T-helper 1 cell (primary cell): ENCODE measurements at places on chromosomes 7 and 10.

- no peak for DNase-seq
Observed at GRCh38 chr7:101531726-101532357, 97.3 kb downstream of the MYL10 start.

GRCh38 chr10:21134645-21135022 lies 237.5 kb upstream of the NEBL start:
- DNase-seq = no peak

DNA sequence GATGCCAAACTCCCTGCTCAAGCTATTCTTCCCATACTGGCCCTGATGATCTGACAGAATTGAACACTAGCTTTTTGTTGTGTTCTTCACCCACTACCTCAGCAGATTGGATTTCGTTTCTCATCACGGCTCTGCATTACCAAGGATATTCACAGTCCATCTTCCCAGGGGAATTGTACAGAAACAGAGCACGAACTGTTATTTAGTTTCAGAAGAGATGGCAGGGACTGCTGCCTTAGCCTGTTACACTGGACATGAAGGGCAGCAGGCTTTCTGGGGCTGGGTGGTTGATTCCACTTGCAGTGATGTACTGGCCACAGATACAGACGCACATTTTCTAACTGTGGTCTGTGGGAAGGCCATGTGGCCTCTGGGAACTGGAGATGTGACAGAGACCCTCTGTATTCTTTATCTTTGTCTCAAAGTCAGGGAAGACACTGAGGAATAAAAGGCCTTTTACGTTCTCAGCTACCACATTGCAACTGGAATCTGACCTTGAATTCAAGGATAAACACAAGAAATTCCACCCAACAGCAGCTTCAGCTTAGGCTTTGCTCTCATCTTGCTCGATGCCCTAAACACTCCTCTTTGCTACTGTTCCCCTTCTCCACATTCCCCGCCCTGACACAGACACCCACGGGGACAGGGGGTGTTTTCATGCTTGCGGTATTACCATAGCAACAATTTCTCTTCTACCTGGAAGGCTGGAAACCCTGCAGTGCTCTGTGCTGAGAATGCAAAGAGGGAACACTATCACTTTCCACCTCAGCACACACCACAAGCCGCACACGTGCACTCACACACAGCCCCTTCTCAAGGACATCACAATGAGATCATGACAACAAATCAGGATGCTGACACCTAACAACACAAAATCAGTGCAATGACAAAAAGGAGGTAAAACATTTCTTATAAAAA lies 81.7 kb downstream of the RNF216 start:
- no peak for DNase-seq

DNA sequence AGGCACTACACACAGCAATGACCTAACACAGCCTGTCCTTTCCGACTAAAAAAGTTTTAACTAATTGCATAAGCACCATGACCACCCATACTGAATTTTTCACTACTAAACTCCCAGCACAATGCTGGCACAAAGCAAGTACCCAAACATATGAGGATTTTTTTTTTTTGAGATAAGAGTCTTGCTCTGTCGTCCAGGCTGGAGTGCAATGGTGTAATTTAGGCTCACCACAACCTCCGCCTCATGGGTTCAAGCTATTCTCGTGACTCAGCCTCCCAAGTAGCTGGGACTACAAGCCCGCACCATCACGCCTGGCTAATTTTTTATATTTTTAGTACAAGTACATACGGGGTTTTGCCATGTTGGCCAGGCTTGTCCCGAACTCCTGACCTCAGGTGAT lies 5.1 kb downstream of the UBE2H start:
- DNase-seq = no peak
